ENCODE measurements at places on chromosomes 5 and 9.

DNA sequence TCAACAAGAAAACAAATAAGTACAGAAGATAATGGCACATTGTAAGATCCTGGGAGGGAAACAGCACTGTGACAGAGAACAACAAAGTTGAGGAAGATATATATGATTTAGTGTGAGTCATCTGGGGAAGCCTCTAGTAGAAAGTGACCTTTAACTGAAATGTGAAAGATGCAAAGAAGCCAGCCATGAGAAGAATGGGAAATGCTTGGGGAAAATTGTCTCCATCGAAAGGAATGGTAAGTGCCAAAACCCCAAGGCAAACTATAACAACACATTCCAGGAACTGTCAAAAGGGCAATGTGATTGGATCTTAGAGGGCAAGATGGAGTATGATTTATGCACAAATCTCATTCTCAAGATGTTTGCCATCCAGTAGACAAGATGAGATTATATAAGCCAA, 537.8 kb upstream of the BRINP1 start:
- DNase-seq, result no peak

GRCh38 chr5:89613222-89613956, 730.4 kb upstream of the MEF2C start:
- DNase-seq, result no peak

GRCh38 chr5:22056601-22057000, 796.5 kb downstream of the CDH12 start:
- no peak for DNase-seq

DNA sequence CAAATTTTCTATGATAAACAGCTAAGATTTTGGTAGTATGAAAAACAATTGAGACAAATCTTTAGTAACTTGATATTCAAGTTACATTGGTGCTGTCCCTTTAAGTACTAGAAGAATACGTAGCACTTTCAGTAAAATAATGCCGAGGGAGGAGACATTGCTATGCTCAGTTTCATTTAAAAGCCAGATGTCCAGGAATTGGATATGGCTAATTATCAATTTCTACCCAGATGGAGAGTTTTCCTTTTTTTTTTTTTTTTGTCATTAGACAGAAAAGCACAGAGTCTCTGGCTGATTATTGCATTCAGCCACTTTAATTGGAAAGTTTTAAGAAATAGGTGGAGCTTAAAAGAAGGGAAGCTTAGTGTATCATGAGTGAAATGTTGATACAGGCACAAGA, 40.4 kb upstream of the APC start:
- DNase-seq, result no peak

GRCh38 chr9:98532574-98532973, 176.2 kb downstream of the GABBR2 start:
- no peak for DNase-seq

DNA sequence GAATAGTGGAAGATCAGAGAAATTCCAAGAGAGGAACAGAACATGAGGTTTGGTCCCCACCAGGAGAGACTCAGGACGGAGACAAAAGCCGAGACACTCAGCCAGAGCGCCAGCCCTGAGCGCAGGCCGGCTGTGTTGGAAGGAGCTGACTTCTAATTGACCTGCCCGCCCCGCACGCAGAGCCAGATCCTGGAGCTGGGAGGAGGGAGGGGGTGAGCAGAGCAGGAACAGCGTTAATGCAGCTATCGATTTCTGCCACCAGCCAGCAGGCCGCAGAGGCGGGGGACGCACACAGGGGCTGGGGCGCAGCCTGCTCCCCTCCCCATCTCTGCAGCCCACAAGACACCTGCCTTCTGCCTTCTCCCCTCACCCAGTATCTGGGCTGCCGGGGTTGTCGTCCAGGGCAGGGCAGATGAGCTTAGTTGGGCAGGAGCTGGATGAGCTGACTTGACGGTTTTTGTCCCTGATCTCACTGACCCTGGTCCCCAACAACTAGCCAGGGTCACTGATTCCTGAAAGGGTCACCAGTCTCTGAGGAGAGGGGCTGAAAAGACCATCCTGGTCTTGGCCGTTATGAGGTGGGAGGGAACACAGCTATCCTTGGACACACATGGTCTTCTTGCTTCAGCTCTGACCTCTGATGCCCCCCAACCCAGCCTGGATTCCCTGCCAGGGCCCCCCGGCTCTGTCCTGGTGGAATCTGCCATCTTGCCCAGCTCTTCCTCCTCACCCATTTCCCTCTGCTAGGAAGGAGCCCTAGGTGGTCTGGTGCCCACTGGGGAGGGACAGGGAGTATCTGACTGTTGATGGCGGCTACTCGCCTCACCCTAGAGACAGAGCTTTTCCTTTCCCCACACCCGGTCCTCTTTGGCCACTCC, 29.8 kb downstream of the CXXC5 start:
- DNase-seq, result no peak

- DNase-seq, result no peak
Measured at GRCh38 chr5:79349047-79349446, 113.1 kb downstream of the JMY start.

- DNase-seq, result no peak
Measured at GRCh38 chr9:109224751-109225150, 57.7 kb upstream of the FRRS1L start.
